ENCODE measurements at places on chromosomes 5 and 9.

GRCh38 chr5:143361438-143361837 is 42.0 kb downstream of the NR3C1 start:
- H3K4me3 ChIP-seq: no peak overlapping the region
- H3K36me3 ChIP-seq: no peaks in the 10 kb centered on the region
- H3K4me1 ChIP-seq: peaks cover 4% of the 10 kb centered on the region
- DNase-seq: no peak
- H3K27me3 ChIP-seq: no peaks in the 10 kb centered on the region

DNA sequence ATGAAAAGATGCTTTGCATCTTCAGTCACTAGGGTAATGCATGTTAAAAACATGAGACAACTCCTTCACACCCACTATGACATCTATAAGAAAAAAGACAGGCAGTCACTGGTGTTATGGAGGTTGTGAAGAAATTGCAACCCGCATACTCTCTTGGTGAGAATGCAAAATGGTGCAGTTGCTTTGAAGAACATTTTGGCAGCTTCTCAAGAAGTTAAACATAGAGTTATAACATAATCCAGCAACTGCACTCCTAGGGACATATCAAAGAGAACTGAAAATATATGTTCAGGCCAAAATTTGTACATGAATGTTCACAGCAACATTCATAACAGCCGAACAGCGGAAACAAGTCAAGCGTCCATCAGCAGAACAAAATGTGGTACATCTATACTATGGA is 46.3 kb upstream of the TBC1D9B start:
- H3K27ac ChIP-seq: no peak overlapping the region
- DNase-seq: no peak
- H3K36me3 ChIP-seq: no peaks in the 10 kb centered on the region

DNA sequence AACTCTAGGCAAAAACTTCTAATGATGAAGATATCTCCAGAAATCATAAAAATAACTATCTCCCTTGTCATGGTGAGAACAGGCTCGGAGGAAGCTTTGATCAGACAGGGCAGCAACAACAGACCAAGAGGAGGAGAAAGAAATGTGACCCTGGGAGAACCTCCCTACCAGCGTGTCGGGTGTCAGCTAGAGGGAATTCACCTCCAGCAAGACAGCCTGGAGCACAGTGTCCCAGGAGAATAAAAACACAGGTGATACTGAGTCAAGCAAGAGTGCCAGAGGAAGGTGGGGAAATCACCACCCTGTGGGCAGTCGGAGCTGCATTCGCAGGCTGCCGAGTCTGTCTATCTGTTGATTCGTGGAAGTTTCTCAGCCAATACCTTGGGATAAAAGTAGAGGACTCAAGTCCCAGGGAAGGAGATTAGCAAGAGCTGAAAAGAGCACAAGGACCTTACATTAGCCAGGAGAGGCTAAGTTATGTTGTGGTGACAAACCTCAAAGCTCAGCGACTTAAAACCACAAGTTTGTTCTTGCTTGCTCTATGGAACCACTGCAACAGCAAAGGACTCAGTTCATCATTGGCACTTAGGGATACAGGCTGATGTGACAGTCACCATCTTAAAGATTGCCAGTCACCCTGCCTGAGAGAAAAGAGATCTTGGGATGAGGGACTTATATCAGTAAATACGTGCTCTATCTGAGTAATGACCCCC is 598.3 kb downstream of the CCDC171 start:
- no peak overlapping the region for H3K4me3 ChIP-seq
- H3K36me3 ChIP-seq: no peaks in the 10 kb centered on the region
- H3K27me3 ChIP-seq: peaks cover 7% of the 10 kb centered on the region
- no peak overlapping the region for H3K27ac ChIP-seq
- peaks cover 4% of the 10 kb centered on the region for H3K4me1 ChIP-seq

GRCh38 chr9:113990570-113990907 is 87.6 kb downstream of the AMBP start:
- no peak overlapping the region for H3K27ac ChIP-seq
- H3K4me3 ChIP-seq: no peak overlapping the region
- peaks cover 5% of the 10 kb centered on the region for H3K4me1 ChIP-seq
- H3K27me3 ChIP-seq: no peaks in the 10 kb centered on the region

DNA sequence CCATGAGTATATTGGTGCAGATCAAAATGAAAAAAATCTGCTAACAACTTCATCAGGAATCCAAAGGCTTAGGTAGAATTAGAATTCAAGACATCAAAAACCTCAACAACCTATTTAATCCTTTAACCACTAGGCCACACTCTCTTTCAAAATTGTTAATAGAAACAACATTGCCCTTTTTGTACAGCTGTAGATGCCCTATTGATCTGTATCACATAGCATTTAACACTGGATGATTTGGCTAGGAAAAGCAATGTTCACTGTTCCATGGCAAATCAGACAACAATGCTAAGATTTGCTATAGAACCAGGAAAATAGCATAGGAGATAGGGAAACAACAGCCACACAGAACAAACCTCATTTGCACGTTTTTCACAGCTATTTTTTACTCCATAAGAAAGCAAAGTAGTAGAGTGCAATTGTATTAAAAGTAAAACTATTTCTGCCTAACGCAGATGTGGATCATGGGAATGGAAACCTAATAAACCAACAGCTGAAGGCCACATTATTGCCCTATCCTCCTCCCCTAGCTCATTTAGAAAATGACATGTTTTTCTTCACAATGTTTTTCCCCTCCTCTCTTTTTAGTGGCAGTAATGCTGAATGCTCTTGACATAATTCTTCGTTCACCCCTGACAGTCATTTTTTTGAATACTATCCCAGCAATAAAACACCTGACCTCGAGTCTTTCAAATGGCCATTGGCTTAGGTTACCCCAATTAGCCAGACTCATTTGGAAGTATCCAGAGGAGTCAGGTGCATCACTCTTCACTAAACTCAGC is 373.0 kb upstream of the CCNH start:
- no peaks in the 10 kb centered on the region for H3K4me1 ChIP-seq
- DNase-seq: no peak
- H3K4me3 ChIP-seq: no peak overlapping the region
- H3K27ac ChIP-seq: no peak overlapping the region
- H3K27me3 ChIP-seq: peaks cover 8% of the 10 kb centered on the region
- no peaks in the 10 kb centered on the region for H3K36me3 ChIP-seq

- H3K4me3 ChIP-seq: no peak overlapping the region
- no peaks in the 10 kb centered on the region for H3K36me3 ChIP-seq
- H3K4me1 ChIP-seq: no peaks in the 10 kb centered on the region
- H3K27ac ChIP-seq: no peak overlapping the region
- peaks cover 24% of the 10 kb centered on the region for H3K27me3 ChIP-seq
- DNase-seq: no peak
Observed at GRCh38 chr5:172525996-172526360, 71.7 kb upstream of the SH3PXD2B start.

All from T-cell (primary cell).